Activated T-cell treated with anti-CD3 and anti-CD28 coated beads, Interleukin-2, amount 50 U/mL, for 72 hours (primary cell): ENCODE measurements at places on chromosomes 2 and 18. TPM values are rescaled to one million over a fixed set of nuclear protein-coding genes. Genes with fewer than 3 reads are reported as not detected.
A peak's percentile ranks its signal among the peaks of the same experiment; 100 is the strongest.

PDCD1 gene
- 15.7 TPM for total RNA-seq

CLIP4 gene
- total RNA-seq, result 25.2 TPM

LINC00305 gene
- total RNA-seq, result not detected

SCN7A gene
- total RNA-seq, result not detected

C1QL2 gene
- not detected for total RNA-seq

CRIM1 gene
- 2.6 TPM for total RNA-seq

SGPP2 gene
- 20.9 TPM for total RNA-seq

CD28 gene
- 177 TPM for total RNA-seq

DNA sequence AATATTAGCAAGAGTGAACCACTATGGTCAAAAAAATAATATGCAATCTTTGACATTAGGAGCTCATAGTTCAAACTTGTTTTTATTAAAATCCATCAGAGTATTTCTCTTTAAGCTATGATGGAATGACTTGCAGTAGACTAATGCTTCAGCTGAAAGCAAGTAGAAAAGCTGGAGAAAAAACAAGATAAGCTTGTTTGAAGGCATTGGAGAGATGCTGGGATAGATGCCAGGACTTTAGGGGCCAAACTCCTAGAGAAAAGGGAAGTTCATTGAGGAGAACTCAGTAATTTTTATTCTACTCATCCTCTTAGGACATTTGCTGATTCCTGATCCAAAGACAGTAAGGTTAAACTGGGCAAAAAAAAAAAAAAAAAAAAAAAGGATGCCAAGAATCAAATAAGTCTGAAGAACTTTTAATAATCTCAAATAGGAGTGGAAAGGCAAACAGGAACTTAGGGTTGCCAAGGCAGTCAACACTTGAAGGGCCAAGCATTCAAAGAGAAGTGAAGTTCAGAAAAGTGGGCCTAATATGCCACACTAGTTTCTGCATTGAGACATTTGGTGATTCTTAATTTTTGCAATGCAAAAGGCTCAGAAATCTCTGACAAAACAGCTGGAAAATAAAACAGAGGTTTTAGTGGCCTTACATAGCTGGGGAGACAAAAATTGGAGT, 19.7 kb upstream of the AFF3 start:
- no peak overlapping the region for H3K4me3 ChIP-seq
- no peak for DNase-seq
- no peak overlapping the region for H3K27ac ChIP-seq
- H3K36me3 ChIP-seq, result no peaks in the 10 kb centered on the region

GRCh38 chr18:5669585-5669984, 125.8 kb upstream of the EPB41L3 start:
- no peaks in the 10 kb centered on the region for H3K4me1 ChIP-seq
- no peaks in the 10 kb centered on the region for H3K36me3 ChIP-seq
- DNase-seq, result no peak
- H3K27me3 ChIP-seq, result peaks cover 6% of the 10 kb centered on the region
- H3K4me3 ChIP-seq, result no peak overlapping the region

GRCh38 chr2:50658883-50659282, 373.0 kb downstream of the NRXN1 start:
- DNase-seq, result no peak
- peaks cover 2% of the 10 kb centered on the region for H3K36me3 ChIP-seq
- H3K4me1 ChIP-seq, result no peaks in the 10 kb centered on the region
- H3K27me3 ChIP-seq, result no peaks in the 10 kb centered on the region
- no peak overlapping the region for H3K4me3 ChIP-seq

DNA sequence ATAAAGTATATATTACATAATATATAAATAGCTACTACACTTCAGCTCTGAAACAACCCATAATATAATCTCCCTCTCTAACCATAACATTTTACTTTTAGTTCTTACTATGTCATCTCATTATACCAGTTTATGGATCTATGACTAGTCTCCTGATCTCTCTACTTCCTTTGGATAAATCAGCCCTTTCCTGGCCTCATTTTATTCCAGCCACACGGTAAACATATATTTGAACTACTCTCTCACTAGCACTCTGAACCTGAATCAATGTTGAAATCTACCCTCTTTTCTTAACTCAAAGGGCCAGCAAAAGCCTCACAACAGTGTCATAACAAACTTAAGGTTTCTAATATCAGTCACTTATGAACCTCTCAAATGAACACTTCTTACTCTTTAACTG, 62.6 kb downstream of the BAZ2B start:
- H3K27ac ChIP-seq, result no peak overlapping the region
- H3K4me1 ChIP-seq, result peaks cover 5% of the 10 kb centered on the region
- H3K4me3 ChIP-seq, result no peak overlapping the region
- H3K36me3 ChIP-seq, result no peaks in the 10 kb centered on the region
- DNase-seq, result no peak
- H3K27me3 ChIP-seq, result no peaks in the 10 kb centered on the region

- H3K27me3 ChIP-seq, result peaks cover 11% of the 10 kb centered on the region
- no peak for DNase-seq
- no peaks in the 10 kb centered on the region for H3K36me3 ChIP-seq
- H3K27ac ChIP-seq, result no peak overlapping the region
- no peaks in the 10 kb centered on the region for H3K4me1 ChIP-seq
These were observed 344.5 kb upstream of the TNP1 start for GRCh38 chr2:217204358-217204757.

- peaks cover 20% of the 10 kb centered on the region for H3K27me3 ChIP-seq
- H3K27ac ChIP-seq, result no peak overlapping the region
- peaks cover under 1% of the 10 kb centered on the region for H3K4me1 ChIP-seq
- peaks cover 2% of the 10 kb centered on the region for H3K36me3 ChIP-seq
- DNase-seq, result no peak
These were observed 197.4 kb downstream of the HAUS1 start for GRCh38 chr18:46301571-46301970.

DNA sequence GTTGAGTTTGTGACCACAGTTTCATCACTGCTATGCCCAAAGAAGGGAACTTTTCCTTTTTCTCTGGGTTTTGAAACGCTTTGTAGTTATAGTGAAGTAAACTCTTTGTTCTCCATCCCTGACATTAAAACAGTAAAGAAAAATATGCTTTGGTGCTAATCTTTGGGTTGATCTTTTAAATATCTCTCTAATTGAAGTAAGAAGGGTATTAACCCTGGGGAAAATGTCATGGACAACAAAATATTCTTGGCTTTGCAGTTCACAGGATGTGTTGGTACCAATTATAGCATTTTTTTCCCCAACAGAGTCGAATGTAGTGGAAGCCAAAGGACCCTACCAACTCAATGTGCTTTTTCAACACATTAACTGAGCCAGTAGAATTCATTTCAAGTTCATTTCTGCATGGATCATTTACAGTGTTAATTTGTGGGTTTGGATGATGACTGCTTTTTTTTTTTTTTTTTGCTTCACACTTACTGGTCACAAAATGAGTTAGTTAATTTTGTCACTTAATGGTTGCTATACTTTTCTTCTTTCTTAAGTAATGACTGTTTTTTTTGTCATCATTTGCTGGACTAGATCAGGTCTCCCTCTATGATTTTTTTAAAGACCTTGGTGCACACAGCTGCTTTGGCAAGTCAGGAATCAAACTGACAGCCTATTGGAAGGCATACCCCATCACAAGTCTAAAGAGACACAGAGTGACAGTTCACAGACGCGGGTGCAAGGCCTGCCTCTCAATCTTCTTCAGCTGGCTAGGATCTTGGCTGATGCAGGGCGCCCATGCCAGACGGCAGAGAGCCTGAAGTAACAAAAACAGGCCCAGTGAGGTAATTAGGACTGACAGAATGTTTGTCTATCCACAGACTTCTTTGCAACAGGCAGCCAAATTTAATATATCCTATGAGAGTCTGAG, 98.8 kb upstream of the MMADHC start:
- no peaks in the 10 kb centered on the region for H3K27me3 ChIP-seq
- no peak overlapping the region for H3K27ac ChIP-seq
- no peak overlapping the region for H3K4me3 ChIP-seq
- no peak for DNase-seq

DNA sequence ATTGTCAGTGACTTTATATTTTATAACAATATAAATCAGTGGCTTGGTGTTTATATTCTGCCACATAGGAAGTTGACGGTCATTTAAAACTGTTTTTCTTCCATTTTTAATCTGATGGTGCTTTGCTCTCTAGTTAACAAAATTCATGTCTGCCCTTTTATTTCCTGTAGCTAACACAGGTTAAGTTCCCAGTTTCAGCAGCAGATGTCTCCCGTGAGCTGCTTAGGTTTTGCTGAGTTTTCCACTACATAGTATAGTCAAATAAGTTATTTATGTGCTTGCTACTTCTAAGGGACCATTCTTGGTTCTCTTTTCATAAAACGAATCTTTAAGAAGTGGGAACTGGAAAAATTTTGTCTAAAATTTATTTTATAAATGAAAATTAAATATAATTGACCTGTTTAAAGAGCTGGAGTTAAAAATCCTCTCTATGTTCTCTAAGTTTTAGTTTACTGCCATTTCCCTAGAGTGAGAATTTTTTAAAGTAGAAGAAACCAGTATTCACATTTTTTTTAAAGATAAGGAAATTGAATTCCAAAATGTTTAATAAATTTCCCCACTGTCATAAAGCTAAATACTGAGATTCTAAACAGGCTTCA, 20.6 kb downstream of the HTR2B start:
- no peaks in the 10 kb centered on the region for H3K27me3 ChIP-seq
- H3K4me1 ChIP-seq, result peaks cover 8% of the 10 kb centered on the region
- peak; percentile 48 for DNase-seq
- peak overlapping the region; percentile 96 for H3K27ac ChIP-seq
- no peak overlapping the region for H3K4me3 ChIP-seq
- H3K36me3 ChIP-seq, result peaks cover 11% of the 10 kb centered on the region

DNA sequence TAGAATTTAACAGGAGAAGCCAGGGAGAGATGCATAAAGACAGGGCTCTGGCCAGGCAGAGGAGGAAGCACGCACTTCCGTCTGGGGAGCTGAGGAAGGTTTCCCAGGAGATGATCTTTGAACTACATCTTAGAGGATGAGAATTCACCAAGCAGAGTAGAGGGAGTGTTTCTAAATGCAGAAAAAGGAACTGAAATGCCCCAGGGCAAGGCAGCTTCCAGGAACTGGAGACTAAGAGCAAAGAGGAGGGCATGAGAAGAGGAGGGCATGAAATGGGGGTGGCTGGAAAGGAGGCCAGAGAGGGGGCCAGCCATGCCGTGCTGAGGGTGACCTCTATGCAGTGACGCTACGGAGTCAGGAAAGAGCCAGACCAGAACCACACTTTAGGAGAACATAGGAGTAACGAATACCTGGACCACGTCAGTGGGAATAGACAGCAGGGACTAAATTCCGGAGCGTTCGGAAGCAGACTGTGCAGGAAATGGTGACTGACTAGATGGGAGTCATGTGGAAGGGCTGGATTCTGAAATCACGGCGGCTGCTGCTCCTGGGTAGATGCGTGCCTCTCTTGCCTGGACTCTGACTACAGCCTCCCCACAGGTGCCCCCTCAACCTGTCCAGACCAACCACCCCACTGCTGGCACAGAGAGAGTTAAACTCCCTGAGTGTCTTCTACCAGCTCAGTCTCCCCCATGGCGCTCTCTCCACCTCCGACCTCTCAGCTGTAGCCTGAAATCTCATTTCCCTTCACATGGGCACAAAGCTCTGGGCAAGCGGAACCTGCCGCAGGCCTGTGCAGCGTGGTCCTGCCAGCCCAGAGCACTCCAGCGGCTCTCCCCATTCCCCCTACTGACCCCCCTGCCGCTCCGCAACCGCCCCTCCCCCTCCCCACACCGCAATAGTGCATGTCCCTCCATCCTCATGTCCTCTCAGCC, 87.0 kb upstream of the RTN4 start:
- no peak overlapping the region for H3K27ac ChIP-seq
- no peaks in the 10 kb centered on the region for H3K36me3 ChIP-seq
- no peaks in the 10 kb centered on the region for H3K27me3 ChIP-seq
- peaks cover 28% of the 10 kb centered on the region for H3K4me1 ChIP-seq

- H3K36me3 ChIP-seq, result no peaks in the 10 kb centered on the region
- H3K27me3 ChIP-seq, result peaks cover 6% of the 10 kb centered on the region
- no peak overlapping the region for H3K27ac ChIP-seq
- no peaks in the 10 kb centered on the region for H3K4me1 ChIP-seq
- no peak for DNase-seq
These were observed 457.2 kb upstream of the MEX3C start for GRCh38 chr18:51654488-51655326.

DNA sequence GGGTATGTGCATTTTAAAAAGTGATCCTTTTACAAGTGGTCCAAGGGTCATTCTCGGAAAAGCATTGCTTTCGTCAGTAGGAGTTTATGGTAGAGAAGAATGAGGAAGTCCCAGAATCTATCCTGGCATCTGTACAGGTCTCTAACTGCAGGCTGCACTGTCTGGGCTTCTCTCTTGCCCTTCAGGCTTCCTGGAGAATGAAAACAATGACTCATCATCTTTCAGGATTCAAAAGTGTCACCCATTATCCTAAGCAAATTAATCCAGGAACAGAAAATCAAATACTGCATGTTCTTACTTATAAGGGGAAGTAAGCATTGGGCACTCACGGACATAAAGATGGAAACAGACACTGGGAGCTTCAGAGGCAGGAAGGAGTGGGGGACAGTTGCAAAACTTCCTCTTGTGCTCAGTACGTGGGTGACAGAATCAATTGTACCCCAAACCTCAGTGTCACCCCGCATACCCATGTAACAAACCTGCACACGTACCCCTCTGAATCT, 60.2 kb upstream of the TXNDC2 start:
- H3K4me3 ChIP-seq, result no peak overlapping the region
- no peak for DNase-seq
- H3K27ac ChIP-seq, result no peak overlapping the region
- H3K27me3 ChIP-seq, result peaks cover 21% of the 10 kb centered on the region
- no peaks in the 10 kb centered on the region for H3K36me3 ChIP-seq

GRCh38 chr2:160376576-160376975, 117.0 kb downstream of the RBMS1 start:
- peaks cover 86% of the 10 kb centered on the region for H3K4me1 ChIP-seq
- H3K36me3 ChIP-seq, result no peaks in the 10 kb centered on the region
- no peak for DNase-seq
- peak overlapping the region; percentile 45 for H3K27ac ChIP-seq
- H3K27me3 ChIP-seq, result no peaks in the 10 kb centered on the region
- no peak overlapping the region for H3K4me3 ChIP-seq

DNA sequence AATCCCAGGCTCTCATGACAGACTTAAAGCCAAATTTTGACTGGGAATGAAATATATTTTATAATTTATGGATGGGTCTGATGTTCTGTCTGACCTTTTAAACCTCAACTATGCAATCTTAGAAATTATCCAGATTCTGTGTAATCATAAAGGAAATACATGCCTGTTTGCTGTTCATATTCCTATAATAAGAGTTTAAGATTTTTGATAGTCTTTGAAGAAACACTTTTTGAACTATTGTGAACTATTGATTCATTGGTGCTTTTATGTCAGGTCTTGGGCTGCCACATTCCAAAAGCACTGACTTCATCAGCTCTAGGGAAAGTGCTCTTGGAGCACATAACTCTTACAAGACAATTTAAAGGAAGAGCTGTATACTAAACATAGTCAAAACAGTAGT, 64.2 kb downstream of the CCDC150 start:
- no peaks in the 10 kb centered on the region for H3K4me1 ChIP-seq
- no peak overlapping the region for H3K27ac ChIP-seq
- H3K36me3 ChIP-seq, result no peaks in the 10 kb centered on the region
- H3K27me3 ChIP-seq, result no peaks in the 10 kb centered on the region
- no peak for DNase-seq

DNA sequence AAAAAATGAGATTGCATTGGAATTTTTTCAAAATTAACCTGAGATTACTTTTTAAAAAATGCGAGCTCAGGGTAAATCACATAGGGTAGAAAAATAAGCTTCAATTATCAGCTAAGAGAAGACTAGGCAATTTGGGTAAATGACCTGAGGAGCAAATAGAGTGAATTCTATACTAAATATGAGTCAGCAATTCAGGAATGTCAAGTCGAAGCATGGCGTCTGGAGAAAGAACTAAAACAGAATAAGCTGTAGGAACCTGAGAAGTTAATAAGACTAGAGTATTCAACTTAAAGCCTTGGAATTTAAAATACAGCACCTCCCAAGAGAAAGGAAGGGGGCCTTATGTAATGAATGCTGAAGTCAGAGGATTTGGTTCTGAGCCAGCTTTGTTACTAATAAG, 487.0 kb downstream of the SUCLG1 start:
- no peak overlapping the region for H3K4me3 ChIP-seq
- H3K27me3 ChIP-seq, result no peaks in the 10 kb centered on the region
